ENCODE measurements at places on chromosomes 16 and 17.

- DNase-seq, result peak; percentile 15
Measured at GRCh38 chr17:59427425-59427921, 96.0 kb downstream of the YPEL2 start.

GRCh38 chr16:16910666-16911065, 531.7 kb downstream of the NPIPA7 start:
- no peak for DNase-seq

DNA sequence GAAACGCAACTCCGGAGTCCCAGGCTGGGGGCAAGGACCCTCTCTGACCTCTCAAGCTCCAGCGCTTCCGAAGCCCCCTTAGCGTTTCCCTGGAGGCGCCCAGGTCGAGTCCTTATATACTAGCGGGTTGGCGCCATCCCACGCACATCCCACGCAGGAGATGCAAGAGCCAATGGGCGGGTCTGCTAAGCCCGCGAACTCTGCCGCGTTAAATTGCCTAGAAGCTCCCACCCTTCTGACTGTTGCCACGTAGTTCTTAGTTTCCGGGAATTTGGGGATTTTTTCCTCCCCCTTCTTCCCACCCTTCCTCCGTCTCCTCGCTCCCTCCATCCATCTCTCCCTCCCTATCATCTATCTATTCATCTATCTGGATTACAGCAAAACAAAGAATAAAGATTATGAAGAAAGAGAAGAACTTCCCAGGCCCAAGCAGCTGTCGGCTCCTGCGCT, at the start of gene SLFN11:
TSS of gene SLFN11 (minus strand) at position 88 of the 450 bp plus-strand sequence. CDS start 9,814 bp downstream, outside the sequence.
- DNase-seq, result peak; percentile 88

DNA sequence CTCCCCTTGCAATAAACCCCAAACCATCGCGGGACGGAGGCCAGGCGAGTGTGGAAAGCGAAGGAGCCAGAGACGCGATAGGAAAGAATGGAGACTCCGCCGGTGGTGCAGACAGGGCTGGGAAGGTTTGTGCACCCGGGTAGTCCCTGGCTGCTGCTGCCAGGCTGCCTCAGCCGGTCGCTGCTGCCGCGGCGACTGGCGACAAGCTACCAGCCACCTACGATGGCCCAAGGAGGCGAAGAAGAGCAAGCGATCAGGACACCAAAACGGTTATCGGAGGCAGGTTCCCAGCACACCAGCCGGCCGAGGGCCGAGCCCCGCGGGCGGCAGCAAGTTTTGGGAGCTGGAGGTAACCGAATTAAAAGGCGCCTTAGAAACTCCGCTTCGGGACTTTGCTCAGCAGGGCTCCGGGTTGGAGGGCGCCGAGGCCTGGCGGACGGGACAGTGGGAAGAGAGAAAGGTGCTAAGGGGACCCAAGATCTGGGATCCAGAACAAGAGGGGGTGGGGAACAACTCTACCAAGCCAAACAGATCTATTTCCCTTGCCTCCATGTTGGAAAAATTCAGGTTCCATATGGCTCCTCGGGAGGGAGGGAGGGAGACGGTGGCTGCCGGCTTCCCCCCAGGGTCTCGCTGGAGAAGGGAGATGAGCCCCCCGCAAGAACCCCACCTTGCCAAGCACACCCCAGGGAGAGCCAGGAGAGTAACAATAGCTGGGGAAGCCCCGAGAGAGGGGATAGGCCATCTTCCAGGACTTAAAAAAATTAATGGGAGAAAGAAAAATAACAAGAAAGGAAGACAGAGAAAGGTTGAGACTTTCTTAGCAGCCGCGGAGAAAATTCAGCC, 9.7 kb upstream of the HOXB2 start:
- DNase-seq, result no peak

- DNase-seq, result no peak
Measured at GRCh38 chr17:78234261-78234865, 2.9 kb downstream of the TMEM235 start.

GRCh38 chr17:74779948-74780400, 3.8 kb upstream of the NAT9 start:
- peak; percentile 98 for DNase-seq

DNA sequence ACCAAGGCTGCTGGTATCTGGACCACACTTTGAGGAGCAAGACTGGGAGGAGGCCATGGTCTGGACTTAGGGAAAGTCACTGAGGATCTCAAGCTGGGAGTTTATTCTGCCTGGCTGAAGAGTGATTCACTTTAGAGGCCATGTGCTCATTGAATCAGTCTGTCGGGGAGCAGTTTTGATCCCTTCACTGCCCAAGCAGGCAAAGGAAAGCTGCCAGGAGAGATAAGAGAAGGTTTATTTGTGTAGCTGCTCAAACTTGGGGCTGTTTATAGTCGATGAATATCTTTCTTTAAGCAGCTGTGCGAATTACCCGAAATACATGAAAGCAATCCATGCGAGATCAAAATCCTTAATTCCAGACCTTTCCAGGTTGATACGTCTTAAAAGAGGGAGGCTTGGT, 544.4 kb upstream of the EEF2KMT start:
- no peak for DNase-seq

GRCh38 chr17:42891539-42892152, 9.0 kb upstream of the G6PC1 start:
- no peak for DNase-seq

DNA sequence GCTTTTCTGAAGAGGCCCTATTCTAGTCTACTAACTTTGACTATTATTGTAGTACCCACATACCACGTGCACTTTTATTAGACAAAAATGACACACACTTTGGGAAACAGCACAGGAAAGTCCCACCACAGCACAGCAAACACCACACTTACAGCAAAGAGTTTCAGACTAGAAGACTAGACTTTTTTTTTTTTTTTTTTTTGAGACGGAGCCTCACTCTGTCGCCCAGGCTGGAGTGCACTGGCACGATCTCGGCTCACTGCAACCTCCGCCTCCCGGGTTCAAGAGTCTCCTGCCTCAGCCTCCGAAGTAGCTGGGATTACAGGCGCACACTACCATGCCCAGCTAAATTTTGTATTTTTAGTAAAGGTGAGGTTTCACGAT, 20.1 kb downstream of the YWHAE start:
- DNase-seq, result no peak

- no peak for DNase-seq
Measured at GRCh38 chr17:16814439-16814838, 124.4 kb downstream of the CCDC144A start.

- DNase-seq, result no peak
Measured at GRCh38 chr17:39606434-39607056, 1.2 kb downstream of the NEUROD2 start.
